ENCODE measurements at places on chromosomes 3 and 15. TPM values are rescaled to one million over a fixed set of nuclear protein-coding genes. Genes with fewer than 3 reads are reported as not detected.

The GABPB1 gene
- 59.7 TPM for total RNA-seq

The GPR156 gene
- total RNA-seq = 0.27 TPM

The DNAJA4 gene
- 21.3 TPM for total RNA-seq

The APPL1 gene
- 29.7 TPM for total RNA-seq

Measured in endothelial cell of umbilical vein (primary cell).